BJ (cell line): ENCODE measurements at places on chromosomes 1 and 21.

GRCh38 chr1:215772151-215772550 is 205.0 kb downstream of the KCTD3 start:
- no peak for DNase-seq

GRCh38 chr1:182069028-182069466 is 7.5 kb upstream of the ZNF648 start:
- DNase-seq: no peak

DNA sequence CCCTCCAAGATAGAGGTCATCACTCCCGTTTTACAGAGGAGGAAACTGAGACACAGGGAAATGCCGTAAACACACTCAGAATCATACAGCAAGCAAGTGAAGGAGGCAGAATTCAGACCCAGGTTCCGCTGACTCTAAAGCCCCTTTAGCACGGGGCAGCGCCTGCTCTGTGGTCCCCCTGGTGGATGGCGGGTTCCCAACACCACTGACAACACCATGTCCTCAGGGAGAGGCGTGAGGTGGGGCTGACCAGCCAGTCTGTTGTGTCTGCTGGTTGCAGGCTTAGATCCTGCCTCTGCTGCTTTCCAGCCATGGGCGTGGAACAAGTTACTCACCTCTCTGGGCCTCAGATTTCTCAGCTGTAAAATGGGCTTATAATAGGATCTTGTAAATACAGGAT is 617.3 kb downstream of the MATN1 start:
- DNase-seq: no peak

GRCh38 chr1:156461109-156461508 is 39.5 kb downstream of the MEF2D start:
- DNase-seq: no peak

- no peak for DNase-seq
Observed at GRCh38 chr1:145960468-145961108, 2.8 kb upstream of the LIX1L start.

DNA sequence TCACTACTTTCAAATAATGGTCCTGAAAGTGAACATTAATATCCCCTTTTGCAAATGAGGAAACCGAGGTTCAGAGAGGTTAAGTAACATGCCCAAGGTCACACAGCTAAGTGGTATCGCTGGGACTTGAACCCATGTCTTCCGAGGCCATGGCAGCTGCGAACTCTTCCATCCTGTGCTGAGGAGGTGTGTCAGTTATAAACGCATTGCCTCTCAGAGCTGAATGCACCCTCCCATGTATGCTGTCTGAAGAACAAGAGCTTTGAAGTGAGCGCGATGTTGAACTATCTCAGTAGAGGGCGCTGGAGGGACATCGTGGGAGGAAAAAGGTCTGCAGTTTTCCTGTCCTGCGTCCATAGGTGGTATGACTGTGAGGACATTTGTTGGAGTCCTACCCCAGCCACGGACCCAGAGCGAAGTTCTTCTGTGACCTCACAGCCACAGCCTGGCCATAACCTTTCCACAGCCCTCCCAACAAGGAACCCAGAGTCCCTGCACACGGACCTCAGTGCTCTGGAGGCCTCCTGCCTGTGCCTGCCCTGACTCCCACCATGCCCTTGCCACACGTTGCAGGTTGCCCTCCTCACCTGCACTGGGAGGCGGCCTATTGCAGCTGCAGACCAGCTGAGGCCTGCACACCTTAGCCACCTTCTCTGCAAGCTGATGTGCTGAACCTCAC is 7.5 kb downstream of the MYOC start:
- DNase-seq: peak; percentile 55

GRCh38 chr1:217911908-217912307 is 280.8 kb downstream of the SPATA17 start:
- no peak for DNase-seq

GRCh38 chr1:233625510-233625981 is 11.6 kb downstream of the KCNK1 start:
- DNase-seq: no peak

DNA sequence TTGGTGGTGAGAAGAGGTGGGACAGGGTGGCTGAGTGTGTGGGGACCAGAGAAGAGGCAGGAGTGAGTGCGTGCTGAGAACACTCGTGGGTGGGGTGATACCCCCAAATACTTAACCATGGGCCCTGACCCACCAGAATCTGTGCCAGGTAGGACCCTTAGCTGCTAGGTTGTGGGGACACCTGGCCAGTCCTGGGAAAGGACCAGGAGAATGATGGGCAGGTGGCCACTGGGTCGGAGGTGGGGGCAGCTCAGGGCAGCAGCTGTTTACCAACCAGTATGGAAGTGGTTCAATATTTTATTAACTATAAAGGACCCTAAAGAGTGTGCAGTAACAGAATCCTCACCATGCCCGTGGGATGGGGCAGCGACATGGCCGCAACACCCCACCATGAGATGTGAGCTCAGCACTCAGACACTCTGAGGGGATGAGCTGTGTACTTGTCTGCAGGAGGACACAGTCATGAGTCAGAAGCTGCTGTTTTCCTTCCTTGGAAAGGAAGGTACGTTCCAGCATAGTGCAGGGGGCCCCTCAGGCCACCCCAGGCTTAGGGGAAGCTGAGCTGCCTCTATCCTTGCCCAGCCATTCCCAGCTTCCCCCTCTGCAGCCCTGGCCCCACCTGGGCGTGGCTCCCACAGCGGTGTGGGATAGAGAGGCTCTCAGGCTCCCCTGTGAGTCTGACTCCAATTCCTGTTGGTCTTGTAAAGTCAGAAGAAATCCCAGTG is 25.4 kb downstream of the TEX35 start:
- peak; percentile 62 for DNase-seq

- no peak for DNase-seq
Observed at GRCh38 chr1:211327346-211327921, 801 bp downstream of the TRAF5 start.

- no peak for DNase-seq
Observed at GRCh38 chr1:213331631-213332175, 280.7 kb downstream of the RPS6KC1 start.

DNA sequence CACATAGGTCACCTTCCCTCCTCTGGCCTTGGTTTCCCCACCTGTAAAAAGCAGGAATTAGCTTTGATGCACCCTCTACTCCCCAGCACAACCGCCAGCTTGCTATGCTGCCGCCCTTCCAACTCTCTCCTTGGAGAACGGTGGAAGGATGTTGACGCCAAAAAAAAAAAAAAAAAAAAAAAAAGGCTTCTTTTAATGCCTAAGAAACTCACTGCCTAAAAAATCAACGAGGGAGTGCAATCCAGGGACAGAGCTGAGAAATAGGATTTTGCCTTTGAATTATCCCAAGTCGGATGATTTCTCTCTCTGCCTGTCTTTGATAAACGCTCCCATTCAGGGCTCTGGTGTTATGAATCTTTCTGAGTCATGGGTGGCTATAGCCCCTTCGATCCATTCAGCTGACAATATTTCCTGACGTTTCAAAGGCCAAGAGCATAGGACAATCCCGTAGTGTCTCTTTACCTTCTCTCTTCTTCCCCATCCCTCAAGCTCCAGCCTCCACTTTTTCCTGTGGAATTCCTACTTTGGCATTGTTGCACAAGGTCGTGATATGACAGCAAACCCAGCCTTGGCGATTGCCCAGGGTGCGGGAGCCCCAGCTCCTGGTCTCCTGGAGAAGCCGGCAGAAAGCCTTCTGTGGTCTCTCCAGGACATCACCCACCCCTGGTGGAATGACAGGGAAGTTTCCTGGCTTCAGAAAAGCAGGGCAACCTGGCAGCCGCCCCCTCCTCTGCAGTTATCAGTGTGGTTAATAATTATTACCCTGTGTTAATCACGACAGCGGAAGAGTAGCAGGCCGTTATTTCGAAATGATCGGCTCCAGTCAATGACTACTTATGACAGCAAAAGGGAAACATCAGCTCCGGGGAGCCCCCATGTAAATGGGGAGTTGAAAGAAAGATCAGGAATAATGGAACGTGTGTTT is 8.0 kb upstream of the PLXNA2 start:
- DNase-seq: no peak
